ENCODE measurements at places on chromosomes 4 and X.

DNA sequence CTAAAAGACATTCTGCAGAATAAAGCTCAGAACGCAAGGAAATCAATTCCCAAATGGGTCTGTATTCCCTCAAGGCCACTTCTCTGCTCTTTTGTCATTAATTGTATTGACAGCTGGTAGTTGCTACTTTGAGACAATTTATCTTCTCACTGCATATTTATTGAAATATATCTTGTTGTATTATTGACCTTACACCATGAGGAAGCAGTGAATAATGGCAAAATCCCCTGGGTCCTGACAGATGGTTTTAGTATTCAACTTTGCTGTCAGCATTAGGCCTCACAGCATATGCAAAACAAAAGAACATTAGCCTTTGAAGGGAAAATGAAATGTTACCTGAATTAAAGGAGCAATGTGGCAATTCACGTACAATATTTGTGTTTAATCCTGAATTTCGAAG, 406.1 kb upstream of the TRAM1L1 start:
- no peak for DNase-seq

- no peak for DNase-seq
These were observed 50.3 kb downstream of the WDFY3 start for GRCh38 chr4:84916227-84916626.

DNA sequence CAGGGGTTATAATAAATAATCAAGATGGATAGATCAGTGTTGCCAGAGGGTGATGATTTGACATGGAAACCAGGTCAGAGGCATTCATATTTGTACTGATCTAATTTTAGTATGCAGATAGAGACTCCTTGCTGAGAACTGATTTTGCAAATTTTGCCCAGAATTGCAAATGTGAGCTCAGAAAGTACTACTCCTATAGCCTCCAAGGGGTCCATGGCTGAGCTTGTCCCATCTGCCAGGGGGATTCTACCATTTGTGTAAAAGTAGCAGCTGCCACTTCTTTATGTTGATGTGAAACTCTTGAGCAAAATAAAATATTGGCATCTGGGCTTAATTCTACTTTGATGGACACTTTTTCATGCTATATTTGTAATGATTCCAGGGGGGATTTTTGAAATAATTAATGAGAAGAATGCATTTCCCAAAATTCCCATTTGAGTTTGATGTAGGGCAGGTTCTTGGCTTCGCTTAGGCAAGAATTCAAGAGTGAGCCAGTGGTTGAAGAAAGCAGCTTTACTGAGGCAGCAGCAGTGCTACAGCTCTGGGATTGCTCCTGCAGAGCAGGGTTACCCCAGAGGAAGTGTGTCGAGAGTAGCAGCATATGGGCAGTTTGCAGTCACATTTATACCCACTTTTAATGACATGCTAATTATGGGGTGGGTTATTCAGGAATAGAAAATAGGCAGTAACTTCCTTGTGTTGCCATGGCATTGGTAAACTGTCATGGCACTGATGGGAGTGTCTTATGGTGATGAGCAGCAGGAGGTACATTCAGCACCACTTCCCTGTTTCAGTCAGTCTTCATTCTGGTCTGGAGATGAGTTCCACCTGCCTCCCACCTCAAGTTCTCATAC, 38.7 kb upstream of the DCLK2 start:
- no peak for DNase-seq

- DNase-seq: no peak
These were observed 444.1 kb downstream of the BCOR start for GRCh38 chrX:39653691-39654090.

DNA sequence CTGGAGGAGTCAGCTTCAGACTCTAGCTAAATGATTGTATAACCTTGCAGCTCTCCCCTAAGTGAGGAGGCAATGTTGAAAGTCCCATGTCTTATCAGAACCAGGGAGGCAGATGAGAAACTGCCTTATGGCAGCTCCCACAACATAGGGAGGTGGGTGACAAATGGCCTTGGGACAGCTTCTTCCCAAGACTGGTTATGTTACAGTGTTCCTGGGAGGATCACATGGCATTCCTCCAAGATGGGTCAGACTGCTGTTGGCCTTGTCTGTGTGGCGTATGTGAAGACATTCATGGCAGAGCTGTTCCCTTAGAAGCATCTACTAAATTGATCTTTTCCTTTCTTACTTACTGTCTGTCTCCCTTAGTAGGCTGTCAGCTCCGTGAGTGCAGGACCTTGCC, 42.0 kb downstream of the HPRT1 start:
- no peak for DNase-seq

- no peak for DNase-seq
These were observed 100.4 kb downstream of the HMX1 start for GRCh38 chr4:8771258-8771590.

GRCh38 chr4:176377780-176378179, 58.0 kb downstream of the SPCS3 start:
- DNase-seq: no peak

- no peak for DNase-seq
These were observed 57.0 kb upstream of the PROM1 start for GRCh38 chr4:16140879-16141249.

DNA sequence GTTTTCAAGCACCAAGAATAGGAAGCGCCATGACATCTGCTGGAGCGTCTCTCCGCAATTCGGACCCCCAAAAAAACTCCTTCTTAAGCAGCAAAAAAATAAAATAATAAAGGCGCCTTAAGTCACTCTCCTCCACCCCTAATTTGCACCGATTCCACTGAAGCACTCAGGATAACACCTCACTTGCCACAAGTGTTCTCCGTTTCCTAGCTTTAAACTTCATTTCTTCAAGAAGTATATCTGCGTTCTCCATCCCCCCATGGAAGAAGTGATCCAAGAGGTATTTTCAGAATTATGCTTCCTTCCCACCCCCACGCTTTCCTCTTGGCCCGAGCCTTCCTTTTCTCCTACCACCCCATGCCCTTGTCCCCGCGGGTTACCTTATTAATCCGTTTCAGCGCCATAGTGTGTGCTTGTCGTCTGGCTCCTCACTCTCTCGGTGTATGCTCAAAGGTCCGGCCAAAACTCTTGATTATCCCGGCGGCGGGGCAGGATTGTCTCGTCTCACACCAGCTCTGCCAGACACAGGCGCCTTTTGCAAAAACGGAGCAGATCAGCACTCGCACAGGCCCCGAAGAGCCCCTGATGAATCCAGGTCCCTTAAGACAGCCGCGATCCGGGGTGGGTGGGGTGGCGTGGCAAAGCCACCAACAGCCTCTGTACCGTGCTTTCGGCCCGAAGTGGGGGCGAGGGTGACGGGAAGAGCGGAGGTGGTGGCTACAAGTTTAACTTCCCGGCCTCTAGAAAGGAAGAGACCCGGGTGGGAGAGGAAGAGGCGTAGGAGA, 1.1 kb downstream of the UBE2D3 start:
- no peak for DNase-seq

DNA sequence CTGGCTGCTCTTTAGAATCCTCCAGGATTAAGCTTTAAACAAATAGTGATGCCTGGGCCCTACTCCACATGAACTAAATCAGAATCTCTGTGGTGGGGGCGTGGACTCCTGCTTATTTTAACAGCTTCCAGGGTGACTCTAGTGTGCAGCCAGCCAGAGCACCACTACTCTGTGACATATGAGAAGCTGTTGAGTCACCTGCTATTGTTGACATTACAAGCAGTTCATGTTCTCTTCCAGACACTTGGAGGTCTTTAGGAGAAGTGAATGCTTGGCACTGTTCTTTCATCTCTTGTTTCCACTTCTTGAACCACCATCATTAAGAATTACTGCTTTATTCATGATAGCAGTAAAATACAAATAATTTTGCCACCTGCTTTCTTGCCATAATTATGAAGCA, 426 bp upstream of the C4orf51 start:
- DNase-seq: no peak

DNA sequence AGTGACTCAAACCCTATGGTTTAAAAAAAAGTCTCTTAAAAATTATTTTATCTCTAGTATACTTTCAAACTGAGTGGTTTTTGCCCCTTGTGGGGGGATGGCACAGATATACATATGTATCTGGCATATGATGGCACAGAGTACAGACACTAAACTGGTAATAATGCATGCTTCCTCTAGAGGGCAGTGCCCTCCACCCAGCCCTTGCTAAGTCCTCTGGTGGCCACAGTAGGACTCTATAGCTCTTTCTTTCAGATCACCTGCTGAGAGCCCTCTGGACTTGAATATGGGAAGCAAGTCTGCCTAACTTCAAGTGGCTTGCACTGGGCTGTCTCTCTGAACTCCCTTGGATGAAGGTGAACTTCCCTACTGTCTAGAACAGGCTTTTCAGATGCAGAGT, 66.3 kb downstream of the TSPAN7 start:
- DNase-seq: no peak

GRCh38 chr4:117421706-117422105, 336.3 kb upstream of the TRAM1L1 start:
- DNase-seq: no peak

- DNase-seq: peak; percentile 17
These were observed 857 bp downstream of the SCML1 start for GRCh38 chrX:17737986-17738713.

- DNase-seq: no peak
These were observed 871 bp upstream of the HPGD start for GRCh38 chr4:174523025-174523693.

DNA sequence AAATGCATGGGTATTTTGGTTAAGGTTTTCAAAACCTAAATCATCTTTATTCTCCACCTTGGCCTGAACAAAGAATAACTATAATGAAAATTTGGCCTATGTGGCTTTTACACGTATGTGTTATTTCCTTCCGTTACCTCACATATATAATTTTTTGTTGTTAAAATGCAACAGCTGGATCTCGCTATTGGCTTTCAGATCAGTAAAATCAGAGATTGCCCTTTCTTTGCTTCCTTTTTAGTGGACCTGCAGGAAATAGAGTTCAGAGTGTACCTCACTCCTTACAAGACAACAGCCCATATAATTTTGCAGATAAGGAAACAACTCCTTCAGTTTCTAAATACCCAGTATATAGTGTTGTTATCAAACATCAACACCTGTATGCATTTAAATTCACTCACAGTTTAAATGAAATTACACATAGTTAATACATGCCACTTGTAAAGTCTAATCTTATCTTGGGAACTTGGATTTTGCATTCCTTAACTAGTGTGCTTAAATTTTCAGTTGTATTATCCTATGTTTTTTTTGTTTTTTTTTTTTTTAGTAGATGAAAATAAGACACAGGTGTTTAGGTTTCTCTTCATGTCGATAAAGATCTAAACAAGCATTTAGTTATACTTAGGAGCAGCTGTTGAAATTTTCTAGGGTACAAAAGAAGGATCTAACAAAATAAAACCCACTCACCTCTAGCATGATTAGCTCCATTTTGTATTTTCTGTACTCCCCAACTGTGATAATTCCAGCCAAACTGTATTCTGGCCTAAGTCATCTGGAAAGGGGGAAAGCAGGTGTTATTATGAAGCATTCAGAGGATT, 96.2 kb upstream of the SPRY1 start:
- DNase-seq: no peak

GRCh38 chr4:42703813-42704212, 46.9 kb upstream of the ATP8A1 start:
- no peak for DNase-seq

GRCh38 chr4:124199755-124200154, 512.8 kb downstream of the ANKRD50 start:
- DNase-seq: no peak

- no peak for DNase-seq
These were observed 137.9 kb downstream of the GPC3 start for GRCh38 chrX:133847340-133847994.

GRCh38 chr4:33998291-33998690, 2246.0 kb downstream of the ARAP2 start:
- no peak for DNase-seq

GRCh38 chrX:115579327-115579726, 18.4 kb downstream of the PLS3 start:
- no peak for DNase-seq

DNA sequence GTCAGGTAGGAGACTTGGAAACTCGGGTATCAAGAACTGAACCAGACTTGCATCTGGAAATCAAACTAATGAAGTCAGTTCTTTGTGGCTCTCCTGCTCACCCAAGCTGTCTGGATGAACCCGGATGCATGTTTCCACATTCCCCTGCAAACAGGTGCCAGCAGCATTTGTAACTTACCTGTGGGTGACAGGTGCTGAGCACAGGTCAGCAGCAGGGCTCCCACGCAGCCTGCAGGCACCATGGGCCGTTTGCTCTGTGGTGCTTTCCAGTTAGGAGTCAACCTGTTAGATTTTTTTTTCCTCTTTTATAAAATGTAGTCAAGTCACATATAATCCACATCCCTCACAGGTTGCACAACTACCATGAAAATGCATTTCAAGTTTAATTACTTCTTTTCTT, 385.6 kb upstream of the ADGRL3 start:
- no peak for DNase-seq

DNA sequence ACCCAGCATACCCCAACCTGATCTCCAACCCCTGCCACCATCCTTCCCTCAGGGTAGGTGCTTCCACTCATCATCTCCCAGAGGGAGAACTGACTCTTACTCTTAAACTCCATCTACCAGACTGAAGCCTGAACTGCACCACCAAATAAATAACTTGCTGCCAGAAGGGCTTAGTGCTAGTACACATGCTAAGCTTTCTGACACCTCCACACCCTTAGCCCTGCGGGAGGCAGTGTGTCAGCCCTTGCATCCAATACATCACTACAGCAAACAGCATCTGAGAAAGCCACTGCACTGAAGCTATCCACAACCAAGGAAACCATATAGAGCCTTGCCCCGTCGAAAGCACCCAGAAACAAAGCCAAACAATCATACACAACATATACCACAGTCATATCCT, 68.6 kb upstream of the MCF2 start:
- no peak for DNase-seq

DNA sequence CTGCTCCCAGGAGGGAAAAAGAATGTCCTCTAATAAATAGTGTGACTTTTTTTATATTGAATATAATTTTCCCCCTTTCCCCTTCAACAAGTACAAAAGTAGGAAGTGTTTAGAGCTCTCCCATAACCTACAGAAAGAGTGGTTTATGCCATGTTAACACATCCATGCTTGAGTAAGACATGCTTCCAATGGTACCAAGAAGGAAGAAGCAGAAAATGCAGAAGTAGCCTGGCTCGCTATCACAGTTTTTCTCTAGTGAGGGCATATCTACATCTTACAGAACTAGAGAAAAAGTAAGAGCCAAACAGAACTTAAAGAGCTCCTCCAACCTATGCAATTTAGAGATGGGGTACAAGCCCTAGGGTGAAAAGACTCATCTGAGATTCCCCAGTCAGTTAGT, 82.5 kb downstream of the ARHGEF9 start:
- DNase-seq: no peak

GRCh38 chr4:17633600-17633999, 19.2 kb downstream of the MED28 start:
- no peak for DNase-seq
